ENCODE measurements at places on chromosomes 16 and 17.
A peak's percentile ranks its signal among the peaks of the same experiment; 100 is the strongest.

GRCh38 chr17:47197821-47198220, 8.7 kb upstream of the CDC27 start:
- DNase-seq, result no peak

DNA sequence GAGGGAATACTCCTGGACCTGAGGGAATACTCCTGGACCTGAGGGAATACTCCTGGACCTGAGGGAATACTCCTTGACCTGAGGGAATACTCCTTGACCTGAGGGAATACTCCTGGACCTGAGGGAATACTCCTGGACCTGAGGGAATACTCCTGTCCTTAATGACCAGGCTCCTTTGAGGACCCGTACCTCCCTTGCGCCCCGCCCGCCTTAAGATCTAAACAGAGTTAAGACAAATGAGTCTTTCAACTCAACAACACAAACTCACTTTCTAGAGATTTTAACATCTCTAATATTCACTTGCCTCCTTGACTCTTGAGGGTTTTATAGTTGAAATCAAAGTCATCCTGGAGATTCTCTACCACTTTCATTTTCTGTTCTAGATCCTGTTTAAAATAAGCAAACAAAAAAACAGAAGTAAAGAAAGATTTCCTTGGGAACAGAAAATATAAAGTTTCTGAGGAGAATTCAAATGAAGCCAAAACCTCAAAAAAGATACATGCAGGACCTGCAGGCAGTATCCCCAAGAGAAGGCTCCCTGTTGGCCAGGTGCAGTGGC, 49.7 kb downstream of the STAT3 start:
- DNase-seq, result no peak

GRCh38 chr16:77680496-77680895, 41.8 kb upstream of the NUDT7 start:
- DNase-seq, result no peak

DNA sequence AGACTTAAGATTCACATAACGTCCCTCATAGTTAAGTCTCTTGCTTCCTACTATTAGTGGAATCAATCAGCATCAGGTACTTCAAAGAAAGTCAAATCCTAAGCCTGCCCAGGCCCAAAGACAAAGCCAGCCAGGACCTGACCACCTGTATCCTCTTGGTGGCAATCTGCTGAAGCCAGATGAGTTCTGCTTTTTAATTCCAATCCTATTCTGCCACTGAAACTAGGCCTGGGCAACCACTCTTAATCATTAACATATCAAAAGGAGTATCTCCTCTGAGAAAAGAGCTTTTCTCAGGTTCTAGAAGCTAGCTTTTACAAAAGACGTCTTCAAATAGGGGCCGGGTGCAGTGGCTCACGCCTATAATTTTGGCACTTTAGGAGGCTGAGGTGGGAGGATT, 15.1 kb upstream of the GLG1 start:
- DNase-seq, result no peak

GRCh38 chr16:11743308-11744074, 834 bp upstream of the TXNDC11 start:
- no peak for DNase-seq

- no peak for DNase-seq
Observed at GRCh38 chr17:21034340-21035235, 8.2 kb downstream of the USP22 start.

- no peak for DNase-seq
Observed at GRCh38 chr16:86026171-86026910, 127.4 kb downstream of the IRF8 start.

- DNase-seq, result no peak
Observed at GRCh38 chr16:66405057-66405783, 21.9 kb upstream of the BEAN1 start.

- no peak for DNase-seq
Observed at GRCh38 chr17:80956321-80957190, 35.1 kb upstream of the CHMP6 start.

DNA sequence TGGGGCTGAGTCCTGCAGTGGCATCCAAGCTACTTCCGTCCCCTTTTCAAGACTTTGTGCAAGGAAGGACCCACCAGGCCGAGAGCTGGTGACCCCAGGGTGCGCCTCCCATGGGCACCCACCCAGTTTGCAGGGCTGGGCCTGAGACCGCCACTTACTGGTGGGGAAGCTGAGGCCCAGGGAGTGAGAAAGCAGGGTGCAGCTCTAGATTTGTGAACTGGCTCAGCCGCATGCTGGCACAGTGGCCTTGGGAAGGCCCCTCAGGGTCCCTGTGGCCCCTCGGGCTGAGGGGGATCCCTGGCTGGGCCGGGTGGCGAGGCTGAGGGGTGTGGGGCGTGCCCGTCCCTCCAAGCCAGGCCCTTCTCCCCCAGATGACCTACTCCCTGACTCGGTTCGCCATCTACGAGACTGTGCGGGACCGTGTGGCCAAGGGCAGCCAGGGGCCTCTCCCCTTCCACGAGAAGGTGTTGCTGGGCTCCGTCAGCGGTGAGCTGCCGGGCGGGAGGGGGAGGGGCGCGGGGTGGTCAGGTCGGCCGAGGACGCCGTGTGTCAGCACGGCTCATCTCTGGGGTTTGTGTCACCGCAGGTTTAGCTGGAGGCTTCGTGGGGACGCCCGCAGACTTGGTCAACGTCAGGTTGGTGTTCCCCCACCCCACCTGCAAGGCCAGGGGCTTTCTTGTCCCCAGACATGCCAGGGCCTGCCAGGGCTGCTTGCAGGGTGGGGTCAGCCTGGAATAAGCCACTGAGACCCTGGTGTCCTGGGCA, 3.2 kb downstream of the SLC25A10 start:
- DNase-seq, result no peak

GRCh38 chr16:56789360-56789759, 59.4 kb downstream of the NUP93 start:
- DNase-seq, result peak; percentile 25

DNA sequence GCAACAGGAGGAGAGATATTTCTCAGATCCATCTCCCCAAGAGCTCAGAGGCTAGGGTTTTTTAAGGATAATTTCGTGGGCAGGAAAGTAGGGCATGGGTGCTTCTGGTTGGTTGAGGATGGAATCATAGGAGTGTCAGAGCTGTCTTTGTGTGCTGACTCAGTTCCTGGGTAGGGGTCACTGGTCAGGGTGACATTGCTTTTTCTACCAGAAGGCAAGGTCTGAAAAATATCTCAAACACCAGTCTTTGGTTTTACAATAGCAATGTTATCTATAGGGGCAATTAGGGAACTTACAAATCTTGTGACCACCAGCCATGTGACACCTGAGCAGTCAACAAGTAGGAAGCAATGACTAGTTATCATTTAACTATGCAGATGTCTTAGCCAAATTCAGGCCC, 82.9 kb upstream of the DYNLRB2 start:
- DNase-seq, result no peak

- no peak for DNase-seq
Observed at GRCh38 chr16:10526962-10527361, 53.4 kb downstream of the EMP2 start.

GRCh38 chr16:10228779-10229178, 46.6 kb upstream of the GRIN2A start:
- no peak for DNase-seq

DNA sequence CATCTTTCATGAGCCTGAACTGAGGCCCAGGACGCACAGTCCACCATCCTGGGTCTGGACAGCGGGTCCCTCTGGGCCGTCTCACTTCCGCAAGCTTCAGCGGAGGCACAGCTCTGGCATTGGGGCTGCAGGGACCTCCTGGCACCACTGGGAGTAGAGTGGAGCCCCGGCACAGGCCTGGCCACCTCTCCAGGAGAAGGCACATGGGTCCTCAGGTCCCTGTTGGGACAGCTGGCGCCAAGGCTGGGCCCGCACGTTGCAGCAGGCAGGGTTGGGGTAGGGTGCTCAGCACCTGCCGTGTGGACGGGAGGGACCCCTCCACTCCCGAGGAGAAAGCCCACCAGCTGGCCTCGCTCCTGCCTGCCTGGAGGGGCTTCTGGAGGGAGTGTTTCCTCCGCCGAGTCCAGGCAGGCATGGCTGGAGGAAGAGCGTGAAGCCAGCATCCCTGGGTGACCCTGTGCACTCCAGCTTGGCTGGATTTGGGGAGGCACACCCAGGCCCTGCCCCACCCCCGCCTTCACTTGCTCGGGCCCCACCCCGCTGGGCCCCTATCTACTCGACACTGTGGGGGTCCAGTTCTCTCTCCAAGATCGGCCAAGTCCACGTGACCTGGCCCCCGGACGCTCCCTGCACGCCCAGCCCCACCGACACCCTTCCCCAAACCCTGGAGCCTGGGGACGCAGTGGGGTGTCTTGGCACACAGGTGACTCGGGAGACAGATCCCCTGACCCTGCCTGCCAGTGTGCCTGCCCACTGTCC, 6.6 kb upstream of the METRNL start:
- no peak for DNase-seq

- DNase-seq, result peak; percentile 68
Observed at GRCh38 chr17:44331249-44331760, 6.7 kb upstream of the SLC25A39 start.

DNA sequence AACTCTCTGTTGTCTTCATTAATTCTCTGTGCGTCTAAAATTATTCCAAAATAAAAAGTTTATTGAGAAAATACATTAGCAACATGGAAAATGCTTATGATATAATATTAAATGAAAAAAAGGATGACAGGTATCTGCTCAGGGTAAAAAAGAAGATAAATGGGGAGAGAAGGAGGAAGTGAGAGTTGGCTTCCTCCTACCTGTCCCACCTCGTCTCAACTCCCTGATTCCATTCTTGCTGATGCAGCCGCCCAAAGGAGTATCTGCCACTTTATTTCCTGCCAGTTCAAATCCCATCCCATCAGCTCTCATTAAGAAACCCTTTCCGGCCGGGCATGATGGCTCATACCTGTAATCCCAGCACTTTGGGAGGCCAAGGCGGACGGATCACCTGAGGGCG, 72.5 kb upstream of the ALOX12 start:
- DNase-seq, result no peak

DNA sequence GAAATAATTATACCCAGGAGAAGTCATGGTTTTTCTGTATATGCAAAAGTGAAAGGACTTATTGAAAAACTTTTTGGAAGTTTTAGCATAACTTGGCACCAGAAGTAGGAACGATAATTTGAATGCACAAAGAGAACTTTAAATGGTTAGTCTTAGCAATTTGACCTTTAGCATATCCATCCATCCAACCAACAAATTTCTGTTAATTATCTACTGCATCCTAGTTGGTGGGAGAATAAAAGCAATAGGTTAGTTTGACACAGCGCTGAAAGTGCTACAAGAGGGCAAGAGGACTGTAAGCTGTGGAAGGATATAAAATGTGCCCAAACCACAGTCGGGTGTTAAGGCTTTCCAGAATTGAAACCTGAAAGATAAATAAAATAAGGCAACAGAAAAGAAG, 17.6 kb downstream of the SPAG9 start:
- no peak for DNase-seq

DNA sequence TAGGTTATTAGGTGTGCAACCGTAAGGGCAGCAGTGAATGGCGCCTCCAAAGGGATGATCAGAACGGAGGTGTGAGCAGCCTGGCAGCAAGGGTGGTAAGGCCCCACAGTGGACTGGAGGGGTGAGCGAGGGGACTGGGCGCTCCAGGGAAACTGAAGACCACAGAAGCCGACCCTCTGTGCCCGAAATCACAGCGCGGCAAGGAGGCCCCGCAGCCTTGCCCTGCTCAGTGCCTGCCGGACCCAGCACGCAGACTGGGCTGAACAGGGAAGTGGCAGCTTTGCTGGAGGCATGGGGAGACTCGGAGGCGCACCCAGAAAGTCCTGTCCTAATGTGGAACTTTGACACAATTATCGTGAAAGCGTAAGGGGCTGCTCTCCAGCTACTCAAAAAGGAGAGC, 38.4 kb downstream of the KLHDC4 start:
- no peak for DNase-seq

DNA sequence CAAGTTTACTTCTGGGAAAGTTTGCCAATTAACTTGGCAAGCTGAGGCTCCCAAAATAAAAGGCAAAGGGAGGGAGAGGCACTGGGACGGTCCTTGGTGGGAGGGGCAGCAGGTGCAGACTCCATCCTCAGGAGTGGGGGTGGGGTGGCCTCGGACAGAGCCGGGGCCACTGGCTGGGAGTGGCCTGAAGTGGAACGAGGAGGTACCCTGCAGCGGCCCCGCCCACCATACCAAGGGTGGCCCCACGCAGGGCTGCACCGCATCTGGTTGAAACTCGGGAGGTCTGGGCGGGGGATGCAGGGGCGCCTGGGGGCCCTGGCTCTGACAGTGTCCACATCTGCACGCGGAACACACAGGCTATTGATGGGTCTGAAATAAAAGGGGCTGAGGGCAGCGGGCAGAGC, 42.4 kb upstream of the SLC38A10 start:
- DNase-seq, result no peak

DNA sequence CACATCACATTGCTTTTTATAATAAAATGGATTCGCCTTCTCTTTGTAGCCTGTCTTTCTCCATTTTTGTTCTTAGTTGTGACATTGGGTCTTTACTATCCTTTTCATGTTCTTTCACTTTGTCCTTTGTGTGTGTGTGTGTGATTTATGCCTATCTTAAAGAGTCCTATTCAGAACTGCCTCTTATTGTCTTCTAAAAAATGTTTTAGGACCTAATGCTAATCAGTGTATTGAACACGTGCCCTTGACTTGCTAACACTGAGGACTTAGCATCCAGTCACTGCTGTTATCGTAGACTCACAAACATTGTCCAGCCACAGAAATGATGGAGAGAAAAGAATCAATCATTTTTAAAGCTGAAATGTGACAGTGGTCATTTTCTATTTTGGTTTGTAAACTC, 251.9 kb downstream of the CNTNAP4 start:
- DNase-seq, result no peak

GRCh38 chr16:2874032-2874911, 8.7 kb upstream of the FLYWCH2 start:
- no peak for DNase-seq

DNA sequence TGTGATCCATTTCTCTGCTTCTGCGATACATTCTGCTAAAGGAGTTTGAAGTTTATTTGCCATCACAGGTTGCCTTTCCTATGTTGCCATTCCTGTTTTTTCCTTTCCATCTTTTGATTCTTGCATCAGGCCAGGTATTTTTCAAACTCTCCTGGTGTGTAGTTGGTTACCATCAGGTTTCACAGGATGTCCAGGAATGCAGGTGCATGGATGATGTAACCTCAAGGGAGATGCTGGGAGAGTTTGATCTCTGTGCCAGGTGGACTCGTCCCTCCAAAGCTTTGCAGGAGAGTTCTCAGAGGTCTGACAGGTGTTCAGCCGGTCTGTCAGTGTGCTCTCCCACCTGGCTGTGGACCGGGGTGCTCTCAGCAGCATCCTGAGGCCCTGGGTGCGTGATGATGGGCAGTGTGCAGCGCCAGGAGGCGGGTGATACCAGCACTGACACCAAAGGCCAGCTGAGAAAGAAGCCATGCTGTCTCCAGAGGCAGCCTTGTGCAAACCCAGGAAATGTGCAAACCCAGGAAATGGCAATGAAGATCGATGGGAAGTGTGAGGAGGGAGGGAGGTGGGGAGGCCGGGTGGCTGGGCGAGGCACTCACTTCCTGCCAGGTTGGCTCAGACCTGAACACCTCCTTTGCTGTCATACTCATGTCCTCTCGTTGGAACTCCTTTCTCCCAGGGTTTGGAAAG, 1.7 kb downstream of the ATP2C2 start:
- DNase-seq, result no peak

DNA sequence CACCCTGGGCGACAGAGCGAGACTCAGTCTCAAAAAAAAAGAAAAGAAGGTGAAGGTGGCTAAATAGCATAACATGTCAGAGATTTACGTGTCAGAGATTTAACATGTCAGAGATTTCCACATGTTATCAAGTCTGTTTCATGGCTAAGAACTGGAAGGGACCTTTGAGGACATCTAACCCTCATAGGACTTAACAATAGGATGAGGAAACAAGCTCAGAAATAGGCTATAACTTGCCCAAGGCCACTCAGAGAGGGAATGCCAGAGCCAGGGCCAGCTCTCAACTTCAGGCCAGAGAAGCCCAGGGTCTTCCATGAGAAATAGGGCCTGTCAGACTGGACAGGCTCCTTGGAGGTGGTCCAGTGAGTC, 26.8 kb upstream of the ZNF629 start:
- no peak for DNase-seq
